Fibroblast of skin of scalp (primary cell): ENCODE measurements at places on chromosomes 12 and 14.
A peak's percentile ranks its signal among the peaks of the same experiment; 100 is the strongest.

DNA sequence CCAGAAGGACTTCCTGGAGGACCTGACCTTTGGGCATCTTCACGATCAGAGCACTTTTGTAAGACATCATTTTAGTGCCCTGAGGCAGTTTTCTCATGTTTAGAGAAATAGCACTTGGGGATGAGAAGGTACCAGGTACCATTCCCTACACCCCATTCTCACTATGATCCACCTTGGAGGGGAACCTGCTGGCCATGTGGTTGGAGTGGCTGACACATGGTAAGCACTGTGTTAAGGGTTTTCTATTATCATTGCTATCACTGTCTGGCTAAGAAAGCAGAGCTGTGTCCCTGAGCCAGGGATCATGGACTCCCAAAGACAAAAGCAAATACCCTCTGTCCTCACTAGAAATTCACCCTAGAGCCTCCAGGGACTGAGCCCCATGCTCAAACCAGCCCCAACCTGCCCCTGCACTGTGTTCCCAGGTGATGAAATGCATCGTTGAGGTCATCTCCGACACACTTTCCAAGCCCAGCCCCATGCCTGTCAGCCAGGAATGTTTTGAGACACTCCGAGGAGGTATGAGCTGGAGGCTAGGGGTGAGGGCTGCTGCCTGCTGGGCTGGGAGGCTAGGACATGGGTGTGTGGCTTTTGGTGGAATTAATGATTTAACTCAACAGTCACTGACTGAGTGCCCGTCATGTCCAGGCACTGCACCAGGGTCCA is 3.4 kb downstream of the CHGA start:
- no peak for DNase-seq

GRCh38 chr14:95348395-95349080 is 28.8 kb upstream of the CLMN start:
- no peak for DNase-seq

- DNase-seq, result no peak
Observed at GRCh38 chr12:52789637-52790426, 6.1 kb downstream of the KRT3 start.

GRCh38 chr12:97140355-97140754 is 233.3 kb downstream of the NEDD1 start:
- DNase-seq, result no peak

DNA sequence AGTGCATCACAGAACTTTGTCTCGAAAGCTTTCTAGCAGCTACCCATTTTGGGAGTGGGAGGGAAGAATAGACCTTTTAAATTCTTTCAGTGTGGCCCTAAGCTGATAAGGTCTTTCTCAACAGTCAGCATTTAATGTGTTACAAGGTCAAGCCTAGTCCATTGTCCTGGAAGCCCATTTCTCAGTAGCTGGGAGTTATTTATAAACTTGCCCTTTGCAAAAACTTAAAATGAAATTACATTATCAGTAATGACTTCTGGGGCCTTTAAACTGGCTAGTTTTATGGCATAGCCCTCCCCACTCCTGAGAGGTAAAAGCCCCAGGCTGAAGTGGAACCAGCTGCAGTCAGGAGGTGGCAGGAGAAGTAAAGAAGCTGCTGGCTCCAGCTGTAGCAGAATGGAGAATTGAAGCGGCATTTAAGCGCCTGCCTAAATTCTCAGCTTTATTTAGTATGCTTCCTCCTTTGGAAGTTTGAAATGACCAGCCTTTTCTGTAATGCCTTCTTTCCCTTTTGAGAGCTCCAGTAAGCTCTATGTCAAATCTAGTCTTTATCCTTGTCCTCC is 12.4 kb downstream of the COPZ1 start:
- DNase-seq, result no peak

GRCh38 chr14:69573831-69574262 is 824 bp downstream of the CCDC177 start:
- DNase-seq, result no peak

DNA sequence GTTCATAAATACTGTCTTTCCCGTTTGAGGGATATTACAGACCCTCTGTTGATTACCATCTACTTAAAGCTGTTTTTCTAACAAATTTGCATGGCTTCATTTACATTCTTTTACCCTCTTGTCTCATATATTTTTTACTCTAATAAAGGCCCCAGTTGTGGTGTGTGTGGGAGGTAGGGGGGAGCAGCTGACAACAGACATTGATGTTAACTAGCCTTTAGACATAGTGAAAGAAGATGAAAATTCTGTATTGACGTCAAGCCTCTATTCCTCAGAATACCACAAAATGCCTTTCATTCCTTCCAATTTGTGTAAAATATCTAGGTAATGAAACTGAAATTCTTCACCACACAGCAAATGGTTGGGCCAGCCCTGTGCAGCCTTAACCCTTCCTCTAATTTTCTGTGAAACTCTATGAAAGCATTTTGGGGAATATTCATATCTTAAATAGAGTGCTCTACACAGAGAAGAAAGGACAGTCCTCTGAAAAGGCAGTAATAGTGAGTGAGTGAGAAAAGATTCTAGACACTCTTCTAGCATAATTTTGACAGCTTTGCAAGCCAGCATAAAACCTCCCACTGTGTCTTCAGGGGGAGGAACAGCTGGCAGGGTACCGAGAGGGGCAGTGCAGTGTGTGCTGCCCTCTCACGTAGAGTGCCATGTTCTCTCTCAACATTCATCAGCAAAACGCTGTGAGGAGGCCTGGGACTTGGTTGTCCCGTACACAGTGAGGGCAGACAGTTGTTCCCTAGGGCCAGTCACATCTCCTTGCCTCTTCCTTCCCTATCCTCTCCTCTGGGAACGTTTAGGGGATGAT is 20.1 kb upstream of the CERS5 start:
- DNase-seq, result peak; percentile 95

GRCh38 chr14:76884394-76884793 is 58.2 kb downstream of the LRRC74A start:
- DNase-seq, result no peak

GRCh38 chr12:123120452-123121166 is 30.3 kb downstream of the PITPNM2 start:
- DNase-seq, result no peak

DNA sequence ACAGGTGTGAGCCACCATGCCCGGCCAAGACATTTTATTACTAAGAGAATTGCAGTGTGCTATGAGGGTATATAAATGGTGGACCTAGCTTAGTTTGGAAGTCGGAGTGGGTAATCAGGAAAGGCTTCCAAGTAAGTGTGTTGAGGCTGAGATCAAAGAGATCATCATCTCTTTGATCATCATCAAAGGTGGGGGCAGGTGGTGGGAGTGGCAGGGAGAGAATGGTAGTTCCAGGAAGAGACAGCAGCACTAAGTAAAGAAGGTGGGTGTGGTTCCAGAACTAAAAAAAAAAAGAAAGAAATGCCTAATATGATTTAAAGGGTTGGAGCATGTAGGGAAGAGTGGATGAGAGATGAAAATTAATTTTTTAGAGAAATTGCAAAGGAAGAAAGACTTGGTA is 14.7 kb downstream of the SLC4A8 start:
- DNase-seq, result no peak

DNA sequence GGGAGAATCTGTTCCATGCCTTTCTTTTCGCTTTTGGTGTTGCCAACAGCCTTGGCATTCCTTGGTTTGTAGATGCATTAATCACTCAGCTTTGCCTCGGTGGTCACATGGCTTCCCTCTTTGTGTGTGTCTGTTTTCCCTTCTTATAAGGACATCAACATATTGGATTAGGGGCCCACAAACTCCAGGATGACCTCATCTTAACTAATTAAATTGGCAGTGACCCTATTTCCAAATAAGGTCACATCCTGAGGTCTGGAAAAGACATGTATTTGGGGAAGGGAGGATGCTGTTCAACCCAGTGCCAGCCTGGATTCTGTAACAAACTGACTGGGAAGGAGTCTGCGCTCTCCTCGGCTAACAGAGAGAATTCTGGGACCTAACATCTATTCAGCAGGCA is 365.7 kb upstream of the FKBP4 start:
- DNase-seq, result peak; percentile 63

DNA sequence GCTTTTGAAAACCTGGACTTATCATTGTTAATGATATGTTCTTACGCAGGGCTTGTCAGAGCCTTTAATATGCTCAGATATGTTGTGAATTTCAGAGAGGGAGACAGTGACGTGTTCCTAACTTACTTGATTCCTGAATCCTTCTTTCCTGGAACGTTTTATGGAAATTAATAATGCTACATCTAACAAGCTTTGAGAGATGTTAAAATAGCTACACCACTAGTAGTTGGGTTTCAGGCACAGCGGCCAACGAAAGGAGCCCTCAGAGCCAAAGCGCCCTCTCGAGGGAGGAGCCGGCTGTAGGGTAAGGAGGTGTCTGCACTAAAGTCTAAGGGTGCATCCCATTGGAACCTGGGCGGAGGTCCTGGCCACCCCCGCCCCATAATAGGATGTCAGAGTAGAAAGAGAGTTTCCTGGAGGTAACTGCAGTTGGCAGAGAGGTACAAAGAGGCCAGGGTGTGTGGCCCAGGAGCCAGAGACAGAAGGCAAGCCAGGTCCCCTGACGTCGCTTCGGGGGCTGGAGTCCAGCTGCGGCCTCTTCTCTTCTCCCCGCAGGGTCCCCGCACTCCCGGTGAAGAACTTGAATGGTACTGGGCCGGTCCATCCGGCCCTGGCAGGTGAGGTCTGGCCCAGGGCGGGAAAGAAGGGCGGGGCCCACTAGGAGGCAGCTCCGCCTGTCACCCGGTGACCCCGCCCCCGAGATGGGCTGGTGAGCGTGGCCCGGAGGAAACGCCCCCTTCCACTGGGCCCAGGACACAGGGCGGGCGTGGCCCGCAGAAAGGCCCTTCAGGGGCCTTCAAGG is 36.3 kb downstream of the DTX1 start:
- no peak for DNase-seq

DNA sequence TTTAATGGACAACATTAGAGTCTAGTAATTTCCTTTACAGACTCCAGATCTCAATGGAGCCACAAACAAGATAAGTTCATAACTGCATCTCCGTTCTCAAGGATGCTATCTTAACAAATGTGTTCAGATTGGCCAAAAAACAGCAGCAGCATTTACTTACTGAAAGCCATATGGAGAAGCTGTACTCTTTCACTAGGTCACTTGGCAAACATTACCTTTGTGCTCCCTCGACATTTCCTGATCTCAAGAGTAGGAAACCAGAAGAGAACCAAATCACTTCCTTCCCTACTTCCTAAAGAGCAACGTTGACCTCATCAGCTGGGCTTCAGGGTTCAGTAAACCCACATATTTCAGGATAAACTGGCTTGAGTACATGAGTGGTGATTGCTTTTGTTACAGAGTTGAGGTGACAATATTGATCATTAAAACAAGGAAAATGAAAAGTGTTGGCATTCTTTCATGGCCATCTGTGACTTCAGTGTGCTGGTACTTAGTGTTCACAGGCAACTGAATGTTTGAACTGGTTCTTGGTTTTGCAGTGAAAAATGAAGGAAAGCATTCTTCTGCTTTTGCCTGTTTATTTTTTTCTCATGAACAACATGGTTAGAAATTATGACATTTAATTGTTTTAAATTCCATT is 449.6 kb downstream of the TMEM117 start:
- DNase-seq, result no peak

DNA sequence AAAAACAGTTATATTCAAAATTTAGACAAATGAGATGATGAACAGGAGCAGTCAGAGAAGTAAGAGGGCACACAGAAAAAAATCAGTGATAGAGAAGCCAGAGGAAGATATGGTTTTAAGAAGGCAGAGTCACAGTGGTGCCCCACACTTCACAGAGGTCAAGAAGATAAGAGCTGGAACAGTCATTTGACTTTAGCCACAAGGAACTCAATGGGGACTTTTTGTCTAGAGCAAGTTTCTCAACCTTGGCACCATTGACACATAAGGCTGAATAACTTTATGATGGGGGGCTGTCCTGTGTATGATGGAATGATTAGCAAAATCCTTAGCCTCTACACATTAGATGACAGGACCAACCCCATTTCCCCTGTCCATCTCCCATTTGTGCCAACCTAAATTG is 172.8 kb upstream of the PLEKHG7 start:
- no peak for DNase-seq

- no peak for DNase-seq
Observed at GRCh38 chr14:103074729-103075367, 9.2 kb upstream of the LBHD2 start.

DNA sequence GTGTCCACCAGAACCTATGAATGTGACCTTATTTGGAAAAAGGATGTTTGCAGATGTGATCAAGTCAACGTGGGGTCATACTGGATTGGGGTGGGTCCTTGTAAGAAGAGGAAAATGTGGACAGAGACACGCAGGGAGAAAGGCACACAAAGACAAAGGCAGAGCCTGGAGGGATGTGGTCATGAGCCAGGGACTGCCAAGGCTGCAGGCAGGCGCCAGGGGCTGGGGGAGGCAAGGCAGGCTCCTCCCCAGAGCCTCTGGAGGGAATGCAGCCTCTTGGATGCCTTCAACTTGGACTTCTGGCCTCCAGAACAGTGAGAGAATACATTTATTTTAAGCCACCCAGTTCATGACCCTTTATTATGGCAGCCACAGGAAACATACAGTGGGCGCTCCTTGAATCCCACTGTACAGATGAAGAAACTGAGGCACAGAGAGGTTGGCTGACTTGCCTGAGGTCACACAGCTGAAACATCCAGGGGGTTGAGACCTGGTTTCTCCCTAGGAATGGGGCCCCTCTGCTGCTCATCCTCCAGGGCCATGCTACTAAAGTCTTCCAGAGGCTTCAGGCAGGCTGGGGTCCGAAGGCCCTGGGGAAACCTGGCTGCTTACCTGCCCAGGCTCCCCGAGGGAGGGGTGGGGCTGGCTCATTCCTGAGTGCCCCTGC is 99.7 kb downstream of the RFLNA start:
- DNase-seq, result peak; percentile 80

DNA sequence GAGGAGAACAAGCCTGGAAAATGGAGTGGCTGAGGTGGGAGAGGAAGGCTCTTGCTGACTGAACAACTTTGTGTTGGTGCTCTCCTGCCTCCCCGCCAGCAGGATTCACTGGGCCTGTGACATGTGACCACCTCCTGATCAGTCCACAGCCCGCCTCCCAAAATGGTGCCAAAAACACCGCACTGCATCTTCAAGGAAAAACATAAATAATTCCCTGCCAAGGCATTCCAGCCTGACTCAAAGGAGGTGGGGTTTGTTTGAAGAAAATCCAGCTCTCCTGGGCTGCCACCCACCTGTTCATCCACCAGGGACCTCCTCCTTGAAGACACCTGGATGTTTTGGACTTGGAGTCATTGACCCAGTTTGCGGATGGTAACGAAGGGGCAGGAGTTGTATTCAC is 83.8 kb upstream of the PIWIL1 start:
- no peak for DNase-seq

- no peak for DNase-seq
Observed at GRCh38 chr14:52059649-52060048, 9.2 kb downstream of the NID2 start.

GRCh38 chr14:51784466-51784865 is 75.9 kb upstream of the GNG2 start:
- no peak for DNase-seq

GRCh38 chr14:87133073-87133801 is 859.7 kb downstream of the GALC start:
- peak; percentile 81 for DNase-seq

GRCh38 chr12:32761716-32762115 is 6.0 kb upstream of the YARS2 start:
- no peak for DNase-seq
